Body of pancreas (tissue), 4 donors: ENCODE measurements at places on chromosomes 6 and 20. TPM values are rescaled to one million over a fixed set of nuclear protein-coding genes. Genes with fewer than 3 reads are reported as not detected.
A peak's percentile ranks its signal among the peaks of the same experiment; 100 is the strongest.

Gene C6orf15
- not detected for total RNA-seq

DNA sequence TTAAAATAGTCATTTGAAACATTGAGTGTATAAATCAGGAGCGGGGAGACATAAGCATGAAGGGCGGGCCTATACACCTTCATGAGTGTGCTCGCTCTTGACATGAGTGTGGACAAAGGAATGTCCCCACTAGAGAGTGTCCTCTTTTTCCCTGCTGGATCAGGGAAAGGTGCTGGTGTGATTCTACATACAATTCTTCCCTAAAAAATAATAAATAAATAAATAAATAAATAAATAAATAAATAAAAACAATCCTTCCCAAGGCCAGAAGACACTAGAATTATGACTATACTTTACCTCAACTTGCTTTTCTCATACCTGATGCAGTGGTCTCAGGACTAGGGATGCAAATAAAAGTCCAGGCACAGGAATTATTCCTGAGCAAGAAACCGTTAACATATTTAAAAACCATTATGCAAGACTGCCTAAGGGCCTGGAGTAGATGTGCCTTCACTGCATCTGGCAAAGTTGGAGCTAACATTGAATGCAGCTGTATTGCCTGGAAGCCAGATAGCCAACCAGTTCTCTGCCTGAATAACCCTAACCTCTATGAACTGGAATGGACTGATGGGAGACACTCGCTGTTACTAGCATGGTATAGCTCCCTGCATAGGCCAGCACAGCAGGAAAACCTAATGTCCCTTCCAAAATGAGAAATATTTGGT is 37.5 kb upstream of the MICB start:
- no peak overlapping the region for H3K4me3 ChIP-seq
- peaks cover 22% of the 10 kb centered on the region for H3K4me1 ChIP-seq
- no peak for DNase-seq
- no peaks in the 10 kb centered on the region for H3K36me3 ChIP-seq

- H3K4me3 ChIP-seq: no peak overlapping the region
- no peaks in the 10 kb centered on the region for H3K36me3 ChIP-seq
- peak overlapping the region; percentile 30 for H3K27ac ChIP-seq
- DNase-seq: no peak
- H3K4me1 ChIP-seq: peaks cover 6% of the 10 kb centered on the region
Observed at GRCh38 chr20:5168651-5169396, 42.0 kb downstream of the CDS2 start.

- no peaks in the 10 kb centered on the region for H3K36me3 ChIP-seq
- H3K27me3 ChIP-seq: no peaks in the 10 kb centered on the region
Observed at GRCh38 chr6:3291346-3291745, 32.6 kb downstream of the PSMG4 start.

DNA sequence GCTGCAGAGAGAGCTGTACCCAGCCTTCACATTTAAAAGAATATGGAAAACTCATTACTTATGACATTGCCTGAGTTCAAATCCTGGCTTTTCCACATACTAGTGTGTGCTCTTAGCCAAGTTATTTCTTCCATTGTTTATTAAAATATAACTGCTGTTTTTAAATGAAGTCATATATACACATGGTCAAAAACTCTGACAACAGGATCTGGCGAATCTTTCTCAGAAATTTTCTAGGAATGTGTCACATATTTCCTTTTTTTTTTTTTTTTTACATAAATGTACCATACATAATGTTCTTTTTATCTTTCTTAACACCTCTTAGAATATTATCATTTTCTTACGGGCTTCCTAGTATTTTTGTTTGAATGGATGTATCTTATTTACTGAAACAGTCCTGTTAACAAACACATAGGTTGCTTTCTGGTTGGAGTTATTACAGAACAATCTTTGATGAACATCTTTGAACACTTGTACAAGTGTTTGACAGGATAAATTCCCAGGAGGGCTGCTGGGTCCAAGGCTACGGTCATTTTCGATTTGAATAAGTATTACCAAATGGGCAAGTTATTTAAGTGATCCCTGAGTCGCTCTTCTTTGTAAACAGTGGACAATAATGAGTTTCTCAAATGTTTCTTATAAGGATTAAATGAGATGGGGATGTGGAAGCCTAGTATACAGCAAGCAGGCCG is 1.6 kb upstream of the SNX9 start:
- H3K4me3 ChIP-seq: no peak overlapping the region
- DNase-seq: no peak
- H3K27ac ChIP-seq: no peak overlapping the region
- H3K4me1 ChIP-seq: peaks cover 30% of the 10 kb centered on the region
- no peaks in the 10 kb centered on the region for H3K36me3 ChIP-seq

Gene PLCB4
- 1.3 TPM for total RNA-seq

Gene TCP1
- 55.7 TPM for total RNA-seq

- H3K27ac ChIP-seq: peak overlapping the region; percentile 94
- peaks cover 31% of the 10 kb centered on the region for H3K4me1 ChIP-seq
- DNase-seq: peak; percentile 87
Observed at GRCh38 chr6:28355743-28356665, 6.3 kb downstream of the ZKSCAN3 start.

DNA sequence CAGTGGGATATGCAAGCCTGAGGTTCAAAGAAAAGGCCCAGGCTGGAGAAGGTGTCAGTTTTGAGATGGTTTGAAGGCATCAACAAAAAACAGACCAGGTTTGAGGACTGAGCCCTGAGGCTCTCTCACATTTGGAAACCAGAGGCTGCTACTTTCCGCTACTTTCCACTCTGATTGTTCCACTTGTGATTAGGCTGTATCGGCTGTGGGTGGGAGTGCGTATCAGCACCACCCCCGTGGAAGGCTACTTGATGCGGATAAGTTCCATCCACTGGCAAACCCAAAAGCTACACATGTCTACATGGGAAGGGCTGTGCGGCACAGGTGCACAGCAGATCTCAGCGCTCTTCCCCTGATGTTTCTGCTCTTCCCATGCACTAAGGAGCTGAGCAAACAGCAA is 198.7 kb downstream of the GMPR start:
- no peak for DNase-seq
- no peaks in the 10 kb centered on the region for H3K36me3 ChIP-seq
- H3K4me1 ChIP-seq: peaks cover 6% of the 10 kb centered on the region

GRCh38 chr6:53967415-53967814 is 143.8 kb upstream of the MLIP start:
- no peak overlapping the region for H3K27ac ChIP-seq
- DNase-seq: no peak
- H3K4me3 ChIP-seq: no peak overlapping the region
- H3K36me3 ChIP-seq: no peaks in the 10 kb centered on the region

DNA sequence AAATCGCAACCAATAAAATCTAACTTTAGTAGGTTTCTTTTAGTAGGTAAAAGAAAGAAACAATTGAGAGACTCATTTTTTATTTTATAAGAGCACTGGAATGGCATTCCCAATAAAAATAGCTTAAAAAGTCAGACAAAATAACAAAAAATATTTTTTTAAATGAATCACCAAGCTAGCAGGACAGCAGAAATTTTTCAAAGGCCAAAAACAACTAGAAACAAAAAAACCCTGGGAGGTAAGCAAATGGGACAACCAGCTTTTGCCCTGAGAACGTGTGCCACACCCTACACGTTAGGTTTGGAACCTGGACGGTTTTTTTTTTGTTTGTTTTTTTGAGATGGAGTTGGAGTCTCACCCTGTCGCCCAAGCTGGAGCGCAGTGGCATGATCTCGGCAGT is 19.6 kb downstream of the GPLD1 start:
- H3K27me3 ChIP-seq: no peaks in the 10 kb centered on the region
- DNase-seq: no peak
- no peak overlapping the region for H3K27ac ChIP-seq
- H3K36me3 ChIP-seq: no peaks in the 10 kb centered on the region
- H3K4me1 ChIP-seq: no peaks in the 10 kb centered on the region
- H3K4me3 ChIP-seq: no peak overlapping the region

Gene TFAP2B
- total RNA-seq: not detected

GRCh38 chr6:18507018-18507415 is 119.9 kb downstream of the RNF144B start:
- H3K36me3 ChIP-seq: no peaks in the 10 kb centered on the region
- no peak overlapping the region for H3K27ac ChIP-seq
- H3K27me3 ChIP-seq: no peaks in the 10 kb centered on the region
- peaks cover 6% of the 10 kb centered on the region for H3K4me1 ChIP-seq
- DNase-seq: no peak

DNA sequence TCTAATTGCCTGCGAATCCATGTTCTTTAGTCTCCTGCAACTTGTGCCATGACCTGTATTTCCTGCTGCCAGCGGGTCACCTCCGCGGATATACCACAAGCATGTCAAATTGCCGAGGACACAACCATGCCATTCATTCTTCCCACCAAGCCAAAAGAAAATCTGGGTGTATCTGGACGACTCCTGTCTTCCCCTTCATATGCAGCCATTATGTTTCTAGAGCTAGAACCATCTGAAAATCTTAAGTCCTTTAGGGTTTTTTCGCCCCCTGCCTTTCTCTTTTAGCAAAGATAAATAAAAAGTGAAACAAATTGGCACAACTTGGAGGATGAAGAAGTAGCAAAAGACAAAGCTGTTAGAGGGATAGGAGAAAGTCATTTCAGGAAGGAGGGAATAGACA is 242.6 kb downstream of the ARID1B start:
- no peak overlapping the region for H3K27ac ChIP-seq
- peaks cover 12% of the 10 kb centered on the region for H3K4me1 ChIP-seq
- H3K4me3 ChIP-seq: no peak overlapping the region
- H3K36me3 ChIP-seq: no peaks in the 10 kb centered on the region
- DNase-seq: no peak

Gene SLC25A27
- total RNA-seq: 36.8 TPM

DNA sequence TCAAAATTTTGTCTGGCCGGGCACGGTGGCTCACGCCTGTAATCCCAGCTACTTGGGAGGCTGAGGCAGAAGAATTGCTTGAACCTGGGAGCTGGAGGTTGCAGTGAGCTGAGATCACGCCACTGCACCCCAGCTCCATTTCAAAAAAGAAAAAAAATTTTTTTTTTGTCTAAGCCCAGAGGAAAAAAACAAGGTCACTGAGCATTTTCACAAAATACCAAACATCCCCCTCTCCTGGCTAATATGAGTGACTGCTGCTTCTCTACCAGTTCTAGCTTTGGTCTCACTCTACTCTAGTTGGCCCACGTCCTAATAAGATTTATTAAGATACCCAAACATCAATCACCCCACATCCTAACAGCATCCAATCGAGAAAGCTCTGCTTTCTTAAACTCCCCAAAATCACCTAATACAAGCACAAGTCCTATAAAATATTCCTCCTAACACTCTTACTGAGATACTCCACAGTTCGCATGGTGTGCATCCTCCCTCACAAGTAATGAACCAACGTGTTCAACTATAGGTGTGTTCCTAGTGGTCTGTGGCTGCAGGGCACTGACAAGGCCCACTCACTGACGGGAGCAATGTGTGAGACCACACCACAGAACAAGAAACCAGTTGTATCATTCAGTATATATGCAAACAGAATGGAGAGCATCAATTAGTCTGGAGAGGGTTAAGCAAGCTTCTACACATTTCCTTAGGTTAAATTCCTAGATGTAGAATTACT is 64.2 kb downstream of the FKBP5 start:
- H3K27me3 ChIP-seq: no peaks in the 10 kb centered on the region
- no peak for DNase-seq
- H3K4me1 ChIP-seq: no peaks in the 10 kb centered on the region
- H3K36me3 ChIP-seq: peaks cover 13% of the 10 kb centered on the region
- H3K27ac ChIP-seq: no peak overlapping the region
- H3K4me3 ChIP-seq: no peak overlapping the region

DNA sequence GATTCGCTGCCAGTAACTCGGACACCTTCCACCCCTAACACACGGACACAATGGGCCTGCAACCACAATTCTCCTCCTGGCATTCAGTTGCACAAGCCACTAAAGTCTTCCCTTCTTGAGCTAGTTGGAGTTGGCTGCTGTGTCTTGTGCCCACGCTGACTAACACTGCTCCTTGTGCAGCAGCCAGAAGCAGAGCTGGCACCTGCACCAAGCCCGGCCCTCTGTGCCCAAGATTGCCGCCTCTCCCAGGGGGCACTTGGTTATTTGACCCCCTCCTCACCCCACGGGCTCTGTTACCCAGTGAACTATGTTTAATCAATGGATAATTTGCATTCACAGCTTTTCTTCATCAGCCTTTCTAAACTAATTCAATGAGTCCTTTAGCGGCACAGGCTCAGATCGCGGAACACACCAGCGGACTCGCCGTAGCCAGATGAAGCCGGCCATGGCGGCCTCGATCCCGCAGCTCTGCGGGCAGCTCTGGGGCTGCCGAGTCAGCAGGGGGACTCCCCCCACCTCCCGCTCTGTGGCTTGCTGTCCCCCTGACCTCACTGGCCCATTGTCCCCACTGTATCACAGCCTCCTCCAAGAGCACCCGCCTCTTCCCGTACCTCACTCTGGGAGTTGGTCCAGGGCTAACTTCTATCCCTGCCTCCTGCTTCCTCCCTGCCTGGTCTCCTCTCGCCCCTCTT is 94.8 kb upstream of the AFDN start:
- no peaks in the 10 kb centered on the region for H3K36me3 ChIP-seq
- peak overlapping the region; percentile 79 for H3K27ac ChIP-seq
- H3K27me3 ChIP-seq: no peaks in the 10 kb centered on the region
- H3K4me1 ChIP-seq: peaks cover 16% of the 10 kb centered on the region

Gene RAD21L1
- total RNA-seq: not detected

Gene PGBD1
- 0.66 TPM for total RNA-seq

Gene FRMD1
- not detected for total RNA-seq

Gene CRISP2
- total RNA-seq: not detected

DNA sequence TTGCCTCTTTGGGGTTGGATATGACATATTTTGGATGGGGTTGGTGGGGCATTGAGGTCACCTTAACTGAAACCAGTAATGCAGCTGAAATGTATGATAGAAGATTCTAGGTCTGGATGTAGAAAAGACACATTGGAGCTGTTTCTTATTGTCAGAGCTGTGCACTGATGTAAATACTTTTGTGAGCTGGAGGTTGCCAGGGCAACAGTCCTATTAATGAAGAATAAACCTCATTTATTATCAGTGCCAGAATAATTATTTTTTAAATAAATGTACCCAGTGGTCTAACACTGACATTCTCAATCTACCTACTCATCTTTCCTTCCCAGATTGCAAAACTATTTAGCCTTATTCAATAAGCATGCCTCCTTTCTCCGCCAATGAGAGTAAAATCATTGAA is 57.0 kb downstream of the CAP2 start:
- DNase-seq: no peak
- H3K36me3 ChIP-seq: no peaks in the 10 kb centered on the region
- H3K4me3 ChIP-seq: no peak overlapping the region
- H3K27ac ChIP-seq: no peak overlapping the region
- no peaks in the 10 kb centered on the region for H3K27me3 ChIP-seq
- no peaks in the 10 kb centered on the region for H3K4me1 ChIP-seq
